ENCODE measurements at places on chromosomes 4 and X. TPM values are rescaled to one million over a fixed set of nuclear protein-coding genes. Genes with fewer than 3 reads are reported as not detected.

Gene HDAC6
- 147 TPM for total RNA-seq

Gene NOA1
- 20.5 TPM for total RNA-seq

Gene MAGEA1
- total RNA-seq, result not detected

Gene GPR143
- total RNA-seq, result 11.9 TPM

Gene MAGEA9B
- not detected for total RNA-seq

Gene TFE3
- total RNA-seq, result 26.9 TPM

Gene BANK1
- total RNA-seq, result 0.77 TPM

Gene SCML2
- 13.7 TPM for total RNA-seq

Gene ADH5
- total RNA-seq, result 123 TPM

Gene BTC
- total RNA-seq, result 8.0 TPM
